ENCODE measurements at places on chromosomes 3 and 15.

- no peak for DNase-seq
These were observed 441.9 kb downstream of the ZIC1 start for GRCh38 chr3:147851062-147851461.

DNA sequence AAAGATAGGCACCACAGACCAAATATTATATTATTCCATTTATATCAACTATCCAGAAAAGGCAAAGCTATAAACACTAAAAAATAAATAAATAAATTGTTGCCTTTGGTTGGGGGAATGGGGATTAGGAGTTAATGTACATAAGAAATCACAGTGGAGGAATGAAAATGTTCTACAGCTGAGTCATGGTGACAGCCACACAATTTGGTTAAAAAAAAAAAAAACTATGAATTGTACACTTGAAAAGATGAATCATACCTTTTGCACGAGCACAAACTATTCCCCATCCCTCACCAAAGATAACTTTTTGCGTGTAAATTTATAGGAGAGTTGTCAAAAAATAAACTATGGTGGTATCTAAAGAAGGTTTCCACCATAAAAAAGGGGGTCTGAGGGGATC is 103.2 kb downstream of the TBC1D5 start:
- DNase-seq = no peak

DNA sequence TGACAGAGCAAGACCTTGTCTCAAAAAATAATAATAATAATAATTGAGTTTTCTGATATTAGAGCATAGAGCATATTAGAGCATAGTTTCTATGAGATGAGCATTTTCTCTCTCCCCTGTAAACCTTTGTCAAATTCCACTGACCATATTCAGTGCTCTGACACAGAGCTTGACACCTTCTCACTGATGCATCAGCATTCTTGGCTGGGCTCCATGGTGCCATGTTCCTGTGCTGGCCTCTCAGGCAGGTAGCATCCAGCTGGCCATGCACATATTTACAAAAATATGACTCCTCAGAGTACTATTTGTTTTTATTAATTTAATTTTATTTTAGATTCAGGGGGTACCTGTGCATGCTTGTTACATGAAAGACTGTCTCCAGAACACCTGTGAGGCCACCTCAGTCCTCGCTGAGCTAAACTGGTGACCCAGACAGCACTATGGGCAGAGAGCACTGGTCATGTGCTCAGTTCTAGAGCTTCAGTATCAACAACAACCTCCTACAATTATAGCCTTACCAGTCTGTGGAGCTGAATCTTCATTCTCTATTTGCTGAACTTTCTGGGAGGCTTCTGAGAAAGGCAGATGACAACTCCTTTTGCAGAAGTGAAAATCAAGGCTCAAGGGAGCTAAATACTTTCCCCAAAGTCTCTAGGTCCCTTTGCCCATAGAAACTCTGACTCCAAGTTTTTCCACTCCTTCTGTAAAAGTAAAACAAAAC is 21.6 kb upstream of the SLC28A2 start:
- DNase-seq = no peak

DNA sequence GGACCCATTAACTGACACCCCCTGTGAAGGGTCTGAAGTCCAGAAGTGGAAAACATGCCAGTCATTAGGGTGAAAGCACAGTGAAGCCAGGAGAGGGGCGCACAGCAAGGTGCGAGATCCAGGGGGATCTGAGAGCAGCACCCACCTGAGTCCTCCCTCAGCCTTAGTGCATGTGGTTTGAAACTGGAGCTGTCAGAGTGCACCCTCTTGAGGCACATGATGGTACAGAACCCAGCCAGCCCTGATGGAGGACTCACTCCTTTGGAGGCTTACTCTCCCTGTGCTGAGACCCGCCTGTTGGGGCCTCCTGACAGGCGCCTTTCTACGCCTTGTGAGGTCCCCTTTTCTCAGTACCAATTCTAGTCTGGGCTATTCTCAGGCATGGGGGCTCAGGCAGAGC is 77.8 kb downstream of the IL20RB start:
- no peak for DNase-seq

DNA sequence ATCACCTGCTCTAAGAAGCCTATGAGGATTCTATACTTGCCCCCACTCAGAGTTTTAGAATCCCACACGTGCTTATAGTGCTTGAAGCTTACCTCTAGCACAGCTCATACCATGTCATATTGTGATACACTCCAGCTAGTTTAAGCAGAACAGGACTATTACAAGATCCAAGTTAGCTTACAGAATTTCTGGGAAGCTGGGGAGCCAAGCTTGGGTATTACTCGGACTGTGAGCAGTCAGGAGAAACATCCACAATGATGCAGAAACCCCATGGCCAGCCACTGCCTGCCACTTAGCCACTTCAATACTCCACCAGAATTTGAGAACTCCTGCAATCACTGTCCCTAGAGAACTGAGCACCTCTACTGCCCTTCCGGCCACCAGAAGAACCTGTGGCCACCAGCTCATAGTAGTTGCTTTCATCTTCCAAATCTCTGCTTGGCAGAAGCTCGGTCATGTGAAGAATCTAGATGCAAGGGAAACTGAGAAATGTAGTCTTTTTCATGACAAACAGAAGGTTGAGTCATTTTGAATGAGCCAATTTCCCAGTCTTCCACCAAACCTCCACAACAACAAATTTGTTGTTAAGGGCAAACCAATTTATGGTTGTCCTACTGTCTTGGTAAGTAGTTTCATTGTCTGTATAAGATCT is 27.7 kb upstream of the SSR3 start:
- no peak for DNase-seq
